Lung microvascular endothelial cell (primary cell): ENCODE measurements at places on chromosomes 6 and 20. TPM values are rescaled to one million over a fixed set of nuclear protein-coding genes. Genes with fewer than 3 reads are reported as not detected.

The CTCFL gene
- not detected in 2 replicates for total RNA-seq

The OR2J3 gene
- total RNA-seq, result not detected in 2 replicates

The OOEP gene
- total RNA-seq, result under 0.01 TPM in 1 of 2 replicates, not detected in the other

The NDUFAF4 gene
- 3.7 and 5.6 TPM in 2 replicates for total RNA-seq

The HLA-F gene
- total RNA-seq, result 7.4 and 10.5 TPM in 2 replicates
